T-cell (primary cell): ENCODE measurements at places on chromosomes 4 and X. TPM values are rescaled to one million over a fixed set of nuclear protein-coding genes. Genes with fewer than 3 reads are reported as not detected.

GRCh38 chrX:14670819-14671218 lies 141.5 kb downstream of the GLRA2 start:
- no peak for DNase-seq
- H3K4me3 ChIP-seq: no peak overlapping the region
- no peaks in the 10 kb centered on the region for H3K27me3 ChIP-seq
- H3K36me3 ChIP-seq: no peaks in the 10 kb centered on the region
- H3K27ac ChIP-seq: no peak overlapping the region

DNA sequence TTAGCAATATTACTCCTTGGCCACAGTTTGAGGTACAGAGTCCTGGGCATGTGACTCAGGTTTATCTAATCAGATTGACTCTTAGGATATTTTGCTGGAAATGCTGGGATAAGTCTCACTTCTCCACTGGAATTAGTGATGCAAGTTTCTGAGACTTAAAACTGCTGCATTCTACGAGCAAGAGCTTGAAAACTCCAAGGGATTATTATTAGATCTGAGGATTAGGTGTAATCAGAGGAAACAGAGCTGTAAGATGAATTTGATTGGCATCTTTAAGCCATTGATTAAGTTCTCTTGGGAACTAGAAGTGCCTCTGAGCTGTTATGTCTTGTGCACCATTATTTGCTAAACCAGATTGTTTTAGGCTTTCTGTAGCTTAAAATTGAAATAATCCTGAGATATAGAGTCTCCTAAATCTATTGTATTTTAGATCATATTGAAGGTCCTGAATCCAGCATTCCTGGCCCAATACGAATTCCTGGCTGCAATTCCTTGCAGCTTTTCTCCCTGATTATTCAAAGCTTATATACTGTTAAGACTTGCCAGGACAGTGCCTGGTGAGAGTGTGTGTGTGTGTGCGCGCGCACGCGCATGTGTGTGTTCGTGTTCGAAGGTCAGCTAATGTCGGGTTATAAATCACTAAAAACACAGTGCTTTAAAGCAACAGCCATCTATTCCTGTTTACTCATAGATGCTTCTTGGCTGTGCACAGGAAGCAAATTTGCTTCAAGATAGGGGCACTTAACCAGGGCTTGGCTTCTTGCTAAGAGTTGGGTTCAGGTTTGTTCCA lies 735.1 kb downstream of the STIM2 start:
- H3K27me3 ChIP-seq: no peaks in the 10 kb centered on the region
- DNase-seq: no peak
- no peaks in the 10 kb centered on the region for H3K4me1 ChIP-seq
- H3K4me3 ChIP-seq: no peak overlapping the region

- no peaks in the 10 kb centered on the region for H3K36me3 ChIP-seq
- no peaks in the 10 kb centered on the region for H3K27me3 ChIP-seq
- DNase-seq: peak; percentile 46
Observed at GRCh38 chrX:63560601-63561218, 209.6 kb upstream of the SPIN4 start.

Gene BANK1
- total RNA-seq: 10.9 TPM

DNA sequence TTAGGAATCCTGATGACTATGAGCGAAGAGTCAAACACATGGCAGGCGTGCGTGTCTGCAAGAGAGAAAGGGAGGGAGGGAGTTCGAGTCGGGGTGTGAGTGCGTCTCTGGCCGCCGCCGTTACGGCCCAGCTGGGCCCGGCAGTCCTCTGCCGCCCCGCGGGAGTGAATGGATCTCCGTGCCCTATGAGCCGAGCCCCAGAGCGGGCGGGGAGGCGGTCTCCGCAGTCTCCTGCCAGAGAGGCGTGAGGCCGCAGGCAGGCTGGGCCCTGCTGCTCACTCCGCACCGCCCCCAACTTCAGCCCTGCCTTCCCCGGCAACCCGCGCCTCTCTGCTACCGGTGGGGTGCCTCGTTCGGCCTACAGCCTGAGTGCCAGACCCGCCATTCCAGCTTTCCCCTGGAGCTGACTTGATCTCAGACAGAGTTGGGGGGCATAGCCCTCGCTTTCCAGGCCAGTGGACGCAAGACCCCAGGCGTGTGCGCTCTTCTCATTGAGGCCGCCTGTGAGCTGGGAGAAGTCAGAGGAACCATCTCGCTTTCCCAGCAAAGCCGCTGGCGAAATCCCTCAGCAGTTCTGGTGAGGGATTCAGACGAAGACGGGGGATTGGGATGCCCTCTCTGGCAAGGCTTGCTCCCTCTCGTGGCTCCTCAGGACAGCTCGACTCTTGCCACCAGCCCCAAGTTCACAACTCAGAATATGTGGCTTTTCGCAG lies 1.4 kb downstream of the SLC16A2 start:
- peaks cover 39% of the 10 kb centered on the region for H3K27me3 ChIP-seq
- H3K27ac ChIP-seq: no peak overlapping the region
- H3K4me3 ChIP-seq: peak overlapping the region; percentile 60
- peaks cover 29% of the 10 kb centered on the region for H3K4me1 ChIP-seq

Gene ELF4
- 30.0 TPM for total RNA-seq

DNA sequence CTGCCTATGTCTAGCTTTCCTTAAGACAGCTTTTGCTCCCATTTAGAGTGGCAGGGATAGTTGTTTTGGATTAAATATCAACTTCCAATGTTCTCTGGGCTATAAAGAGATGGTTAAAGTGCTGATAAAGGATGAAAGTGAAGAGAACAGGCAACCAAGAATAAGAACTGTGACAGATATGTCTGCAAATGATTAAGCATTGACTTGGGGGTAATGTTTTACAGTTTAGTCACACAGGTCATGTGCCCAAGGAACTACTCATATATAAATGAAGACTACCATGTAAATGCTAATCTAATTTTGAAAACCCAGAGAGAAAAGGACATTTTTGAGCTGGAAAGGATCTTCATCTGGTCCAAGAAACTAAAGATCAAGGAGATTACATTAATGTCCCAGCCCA lies 42.1 kb downstream of the RBMX2 start:
- H3K4me3 ChIP-seq: no peak overlapping the region
- peaks cover 4% of the 10 kb centered on the region for H3K27me3 ChIP-seq
- H3K4me1 ChIP-seq: no peaks in the 10 kb centered on the region
- H3K36me3 ChIP-seq: no peaks in the 10 kb centered on the region

GRCh38 chr4:3655963-3656362 lies 110.2 kb upstream of the ADRA2C start:
- no peak overlapping the region for H3K4me3 ChIP-seq
- H3K27me3 ChIP-seq: peaks cover 63% of the 10 kb centered on the region
- no peaks in the 10 kb centered on the region for H3K4me1 ChIP-seq
- no peak overlapping the region for H3K27ac ChIP-seq

GRCh38 chr4:75189711-75190335 lies 256.9 kb downstream of the PARM1 start:
- DNase-seq: no peak
- H3K4me3 ChIP-seq: no peak overlapping the region
- no peaks in the 10 kb centered on the region for H3K4me1 ChIP-seq

Gene CENPVL1
- total RNA-seq: not detected

DNA sequence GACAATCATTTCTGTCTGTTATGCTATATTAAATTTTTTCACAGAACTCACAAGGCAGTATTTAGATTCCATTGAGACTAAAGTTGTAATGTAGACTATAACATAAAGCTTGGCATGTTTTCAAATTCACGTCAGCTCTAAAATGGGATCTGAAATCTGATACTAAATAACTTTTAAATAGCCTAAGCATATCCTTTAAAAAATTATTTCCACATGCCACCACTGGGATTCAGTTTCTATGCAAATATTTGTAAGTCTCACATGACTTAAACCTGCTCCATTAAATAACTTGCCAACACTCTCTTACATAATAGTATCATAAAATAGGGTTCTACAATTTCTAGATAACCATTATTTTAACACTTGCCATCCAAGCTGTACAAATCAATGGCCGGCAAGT lies 32.4 kb downstream of the KLHL8 start:
- no peaks in the 10 kb centered on the region for H3K4me1 ChIP-seq
- H3K27ac ChIP-seq: no peak overlapping the region
- H3K4me3 ChIP-seq: no peak overlapping the region

- no peak overlapping the region for H3K27ac ChIP-seq
- no peak for DNase-seq
- no peak overlapping the region for H3K4me3 ChIP-seq
- no peaks in the 10 kb centered on the region for H3K27me3 ChIP-seq
- H3K4me1 ChIP-seq: peaks cover 11% of the 10 kb centered on the region
Observed at GRCh38 chr4:38243388-38244053, 283.3 kb downstream of the PTTG2 start.

DNA sequence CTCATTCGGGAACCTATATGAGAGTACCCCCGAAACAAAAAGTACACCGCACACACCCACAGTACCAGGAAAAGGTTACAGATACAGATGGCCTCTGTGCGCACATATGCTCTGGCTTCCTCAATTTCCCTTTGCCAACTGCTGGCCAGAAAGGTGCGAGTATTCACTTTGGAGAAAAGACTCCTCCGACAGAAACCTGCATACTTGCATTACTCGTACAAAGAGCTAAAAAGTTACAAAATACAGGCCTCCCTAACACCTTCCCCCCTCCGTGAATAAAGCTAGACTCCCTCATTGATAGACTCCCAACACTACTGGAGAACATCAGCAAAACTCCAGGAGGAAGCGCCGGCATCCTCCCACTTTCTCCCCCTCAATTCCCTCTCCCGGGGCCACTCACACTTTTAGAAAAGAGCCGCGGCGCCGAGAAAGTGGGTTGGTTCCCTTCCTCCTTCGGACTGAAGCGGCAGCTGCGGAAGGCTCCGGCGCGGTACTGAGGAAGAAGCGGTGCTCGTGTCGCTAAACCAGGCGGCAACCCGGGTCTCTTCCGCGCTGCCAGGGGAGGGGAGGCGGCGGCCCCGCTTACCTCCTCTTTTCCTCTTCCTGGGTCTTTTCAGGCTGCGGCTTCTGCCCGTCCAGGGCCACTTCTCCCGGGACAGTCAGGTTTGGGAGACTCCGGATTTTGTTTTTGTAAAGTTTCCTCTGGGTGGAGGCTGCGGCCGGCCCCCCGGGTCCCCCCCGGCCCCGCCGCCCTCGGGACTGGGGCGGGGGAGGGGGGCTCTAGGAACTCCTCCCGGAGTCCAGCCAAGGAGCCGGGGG lies 1.1 kb downstream of the FBXW7 start:
- H3K4me3 ChIP-seq: peak overlapping the region; percentile 88
- DNase-seq: peak; percentile 51
- no peaks in the 10 kb centered on the region for H3K36me3 ChIP-seq
- H3K27ac ChIP-seq: peak overlapping the region; percentile 61

- no peaks in the 10 kb centered on the region for H3K36me3 ChIP-seq
- H3K4me1 ChIP-seq: no peaks in the 10 kb centered on the region
Observed at GRCh38 chrX:39595977-39596376, 501.8 kb downstream of the BCOR start.

Gene DIPK2B
- not detected for total RNA-seq

- H3K4me3 ChIP-seq: peak overlapping the region; percentile 73
- H3K27me3 ChIP-seq: peaks cover 2% of the 10 kb centered on the region
- DNase-seq: no peak
- peaks cover 7% of the 10 kb centered on the region for H3K4me1 ChIP-seq
- no peaks in the 10 kb centered on the region for H3K36me3 ChIP-seq
Observed at GRCh38 chr4:18021470-18021719, 160 bp downstream of the LCORL start.

DNA sequence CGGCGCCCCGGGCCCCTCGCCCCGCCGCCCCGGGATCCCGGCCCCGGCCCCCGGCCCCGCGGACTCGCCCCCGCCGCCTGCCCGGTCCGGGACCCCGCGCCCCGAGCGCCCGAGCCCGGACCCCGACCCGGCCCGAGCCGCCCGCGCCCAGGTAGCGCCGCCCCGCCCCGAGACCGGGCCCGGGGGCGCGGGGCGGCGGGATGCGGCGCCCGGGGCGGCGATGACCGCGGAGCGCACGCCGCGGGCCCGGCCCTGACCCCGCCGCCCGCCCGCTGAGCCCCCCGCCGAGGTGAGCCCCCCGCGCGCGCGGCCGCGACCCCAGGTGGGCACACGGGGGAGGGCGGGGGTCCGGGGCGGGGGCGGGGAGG lies 224 bp downstream of the FGFRL1 start:
- no peaks in the 10 kb centered on the region for H3K36me3 ChIP-seq
- no peak overlapping the region for H3K4me3 ChIP-seq
- H3K4me1 ChIP-seq: peaks cover 38% of the 10 kb centered on the region

Gene SASH3
- 134 TPM for total RNA-seq

Gene ARHGEF6
- total RNA-seq: 72.9 TPM

Gene JCHAIN
- total RNA-seq: 18.2 TPM

- H3K4me3 ChIP-seq: no peak overlapping the region
- H3K36me3 ChIP-seq: no peaks in the 10 kb centered on the region
- DNase-seq: no peak
Observed at GRCh38 chr4:1041147-1041935, 29.9 kb downstream of the FGFRL1 start.

Gene IL15
- total RNA-seq: 2.3 TPM

Gene SERTM2
- not detected for total RNA-seq

Gene NDST3
- not detected for total RNA-seq

Gene HPSE
- 6.1 TPM for total RNA-seq

DNA sequence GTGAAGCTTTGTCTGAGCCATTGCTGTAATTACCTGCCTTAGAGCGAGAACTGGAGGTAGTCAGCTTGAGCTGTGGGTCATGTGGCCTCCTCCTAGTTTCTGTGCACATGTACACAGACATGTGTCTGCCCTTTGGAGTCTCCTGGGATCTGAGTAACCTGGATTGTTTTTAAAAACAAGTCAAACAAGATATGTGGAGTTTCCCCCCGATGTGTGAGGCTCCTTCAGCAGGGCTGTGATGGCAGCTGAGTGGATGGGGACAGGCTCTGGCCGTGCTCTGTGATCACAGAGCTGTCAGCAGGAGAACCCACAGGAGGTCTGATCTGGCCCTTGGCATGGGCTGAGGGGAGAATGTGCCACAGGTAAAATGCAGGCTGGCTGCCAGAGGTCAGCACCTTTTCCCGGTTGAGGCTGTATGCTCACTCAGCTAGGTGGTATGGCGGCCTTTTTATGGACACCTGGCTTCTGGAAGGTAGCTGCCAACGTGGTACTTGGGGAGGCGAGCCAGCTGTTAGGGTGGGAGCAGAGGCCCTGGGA lies 38.4 kb downstream of the NOP14 start:
- no peaks in the 10 kb centered on the region for H3K27me3 ChIP-seq
- H3K27ac ChIP-seq: no peak overlapping the region
- DNase-seq: no peak
- H3K4me1 ChIP-seq: peaks cover 27% of the 10 kb centered on the region

GRCh38 chr4:118173956-118174725 lies 139.9 kb downstream of the NDST3 start:
- no peak overlapping the region for H3K27ac ChIP-seq
- no peak overlapping the region for H3K4me3 ChIP-seq
- H3K27me3 ChIP-seq: no peaks in the 10 kb centered on the region
- no peaks in the 10 kb centered on the region for H3K36me3 ChIP-seq

Gene PABPC4L
- not detected for total RNA-seq

Gene UGT2B11
- total RNA-seq: not detected

- no peaks in the 10 kb centered on the region for H3K36me3 ChIP-seq
- H3K27ac ChIP-seq: no peak overlapping the region
- no peaks in the 10 kb centered on the region for H3K27me3 ChIP-seq
- H3K4me3 ChIP-seq: no peak overlapping the region
- H3K4me1 ChIP-seq: no peaks in the 10 kb centered on the region
- no peak for DNase-seq
Observed at GRCh38 chr4:106587558-106587957, 219.0 kb upstream of the GIMD1 start.

Gene NWD2
- total RNA-seq: not detected
